ENCODE measurements at places on chromosomes 7 and 10.

- DNase-seq: no peak
Observed at GRCh38 chr7:28389504-28390395, 22.6 kb upstream of the CREB5 start.

DNA sequence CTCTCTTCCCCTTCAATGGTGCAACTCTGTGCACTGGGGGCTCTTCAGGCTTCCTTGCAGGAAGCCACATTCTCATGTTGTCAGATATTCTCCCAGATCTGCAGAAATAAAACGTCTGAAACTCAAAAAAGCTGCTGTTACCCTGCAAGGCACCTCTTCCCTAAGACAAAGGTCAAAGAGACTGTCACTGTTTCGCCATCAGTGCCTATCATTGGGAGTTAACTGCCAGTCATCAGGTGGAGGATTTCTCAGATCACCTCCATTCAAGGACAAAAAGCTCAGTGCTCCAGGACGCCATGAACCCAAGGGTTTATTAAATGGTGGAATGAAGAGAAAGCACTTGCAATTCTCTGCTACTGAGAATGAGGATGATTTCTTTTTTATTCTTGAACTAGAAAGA lies 144.6 kb upstream of the PALS2 start:
- no peak for DNase-seq

DNA sequence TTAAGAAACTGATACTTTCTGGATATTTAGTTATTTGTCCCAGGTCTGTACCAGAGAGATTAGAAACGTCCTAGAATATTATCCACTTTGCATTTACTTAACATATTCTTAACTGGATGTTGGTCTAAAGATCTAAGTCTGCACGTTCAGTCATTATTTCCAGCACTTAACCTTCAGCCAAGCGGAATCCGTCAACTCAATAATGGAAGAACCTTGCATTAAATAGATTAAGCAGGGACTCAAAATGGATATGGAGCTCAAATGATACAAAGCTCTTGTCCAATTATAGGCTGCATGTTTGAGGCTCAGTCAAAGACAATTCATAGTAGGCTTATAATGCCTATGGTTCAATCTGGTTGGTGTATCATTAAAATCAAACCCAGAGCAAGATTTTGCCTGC lies 162.9 kb downstream of the SEMA3D start:
- DNase-seq: no peak

DNA sequence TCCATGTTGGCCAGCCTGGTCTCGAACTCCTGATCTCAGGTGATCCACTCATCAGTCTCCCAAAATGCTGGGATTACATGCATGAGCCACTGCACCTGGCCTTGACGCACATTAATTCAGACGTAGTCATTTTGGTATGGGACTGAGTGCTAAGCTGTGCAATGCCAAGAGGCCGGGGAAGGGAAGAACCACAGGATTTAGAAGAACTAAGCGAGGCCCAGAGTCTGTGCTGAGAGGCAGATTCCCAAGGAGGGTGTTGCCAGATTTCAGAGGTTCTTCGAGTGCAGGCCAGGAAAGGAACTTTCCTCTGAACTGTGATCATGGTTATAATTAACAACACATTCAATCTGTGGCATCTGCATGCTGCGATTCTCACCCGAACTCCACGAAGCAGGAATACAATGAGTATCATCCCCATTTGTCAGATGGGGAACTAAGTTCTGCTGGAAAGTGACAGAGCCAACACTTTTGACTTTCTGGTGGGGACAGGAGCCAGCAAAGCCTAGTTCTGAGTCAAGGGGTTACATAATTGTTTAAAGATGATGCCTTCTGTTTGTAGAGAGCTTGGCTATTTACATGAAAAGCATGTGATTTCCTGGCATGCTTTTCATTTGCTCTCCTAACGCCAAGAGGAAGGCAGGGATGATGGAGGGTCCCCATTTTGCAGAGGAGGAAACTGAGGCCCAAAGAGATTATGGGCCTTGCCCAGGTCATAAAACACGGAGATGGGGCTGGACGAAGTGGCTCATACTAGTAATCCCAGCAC lies 6.2 kb upstream of the ZAN start:
- DNase-seq: no peak

- DNase-seq: no peak
Observed at GRCh38 chr7:45663965-45664633, 89.9 kb downstream of the ADCY1 start.

GRCh38 chr7:129480674-129481363 lies 21.5 kb upstream of the SMKR1 start:
- no peak for DNase-seq

GRCh38 chr7:24752073-24752800 lies 5.0 kb downstream of the GSDME start:
- DNase-seq: no peak

GRCh38 chr10:132298038-132298881 lies 9.5 kb downstream of the STK32C start:
- no peak for DNase-seq

DNA sequence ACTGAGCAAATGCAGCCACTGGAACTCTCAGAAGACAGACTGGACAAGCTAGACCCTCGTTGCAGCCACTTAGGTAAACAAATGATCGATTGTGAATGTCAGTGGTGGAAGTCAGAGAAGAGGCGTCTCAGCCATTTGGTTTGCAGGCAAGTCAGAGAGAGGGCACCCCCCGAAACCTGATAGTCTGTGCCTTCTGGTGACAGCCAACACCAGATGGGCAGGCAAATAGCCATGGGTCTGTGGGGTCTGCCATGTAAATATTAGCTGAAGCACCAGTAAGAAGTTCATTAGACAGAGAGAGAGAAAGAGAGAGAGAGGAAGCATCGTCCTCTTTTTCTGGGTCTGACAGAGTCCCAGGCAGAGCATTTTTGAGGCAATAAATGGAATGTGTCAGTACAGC lies 5.4 kb downstream of the PPP1R17 start:
- no peak for DNase-seq

DNA sequence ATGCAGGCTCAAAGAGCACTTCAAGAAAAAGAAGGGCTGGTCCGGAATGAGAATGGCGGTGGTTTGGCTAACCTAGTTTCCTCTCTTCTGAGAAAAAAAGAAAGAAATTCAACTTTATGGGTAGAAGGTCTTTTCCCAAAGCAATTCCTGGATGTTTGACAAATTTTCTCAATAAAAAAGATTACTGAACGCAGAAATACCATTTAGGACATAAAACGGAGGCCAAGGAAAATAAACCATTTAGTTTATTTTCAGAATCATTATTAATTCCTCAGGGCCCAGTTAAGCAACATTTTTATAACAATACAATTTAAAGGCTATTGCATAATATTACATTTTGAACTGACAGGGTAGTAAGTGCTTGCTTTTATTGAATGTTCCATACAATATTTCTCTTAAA lies 284.6 kb upstream of the ANKRD30A start:
- DNase-seq: no peak

DNA sequence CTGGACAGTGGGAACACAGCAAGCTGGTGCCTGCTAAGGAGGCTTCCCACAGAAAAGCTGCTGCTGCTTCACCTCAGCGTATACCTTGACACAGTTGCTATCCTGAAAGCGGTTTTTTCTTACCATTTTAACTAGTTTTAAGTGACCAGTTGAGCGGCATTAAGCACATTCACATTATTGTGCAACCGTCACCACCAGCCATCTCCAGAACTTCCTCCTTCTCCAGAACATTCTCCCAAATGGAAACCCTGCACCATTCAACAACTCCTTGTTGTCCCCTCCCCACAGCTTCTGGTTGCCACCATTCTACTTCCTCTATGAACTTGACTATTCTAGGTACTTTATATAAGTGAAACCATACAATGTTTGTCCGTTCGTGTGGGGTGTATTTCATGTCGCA lies 169.9 kb downstream of the SNX10 start:
- DNase-seq: no peak

DNA sequence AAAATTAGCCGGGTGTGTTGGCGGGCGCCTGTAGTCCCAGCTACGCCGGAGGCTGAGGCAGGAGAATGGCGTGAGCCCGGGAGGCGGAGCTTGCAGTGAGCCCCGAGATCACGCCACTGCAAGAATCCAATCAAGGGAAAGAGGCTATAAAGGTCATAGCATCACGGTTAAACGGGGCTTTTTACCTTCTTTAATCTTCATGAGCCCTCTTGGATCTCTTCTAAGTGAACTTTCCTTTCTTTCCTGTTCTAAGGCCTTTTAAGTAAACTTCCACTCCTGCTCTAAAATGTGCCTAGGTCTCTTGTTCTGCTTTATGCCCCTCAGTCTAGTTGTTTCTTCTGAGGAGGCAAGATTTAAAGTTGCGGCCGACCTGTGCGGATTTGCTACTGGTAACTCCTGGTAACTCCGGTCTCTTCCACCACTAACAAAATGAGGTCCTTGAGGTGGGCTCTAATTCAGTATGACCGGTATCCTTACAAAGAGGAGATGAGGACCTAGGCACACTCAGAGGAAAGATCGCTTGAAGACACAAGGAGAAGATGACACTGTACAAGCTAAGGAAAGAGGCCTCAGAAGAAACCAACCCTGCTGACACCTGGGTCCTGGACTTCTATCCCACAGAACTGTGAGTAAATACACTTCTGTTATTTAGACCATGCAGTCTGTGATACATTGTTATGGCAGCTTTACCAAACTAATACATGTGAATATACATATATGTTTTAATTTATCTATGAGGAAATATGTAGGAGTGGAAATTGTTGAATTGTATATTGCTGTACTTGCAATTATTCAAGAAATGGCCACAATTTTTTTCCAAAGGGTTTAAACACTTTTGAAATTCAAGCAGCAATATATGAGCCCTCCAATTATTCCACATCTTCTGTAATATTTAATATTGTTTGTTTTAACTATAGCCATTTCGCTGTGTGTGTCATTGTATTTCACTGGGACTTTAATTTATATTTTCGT lies 331.5 kb upstream of the CNTNAP2 start:
- DNase-seq: no peak

- no peak for DNase-seq
Observed at GRCh38 chr7:91239171-91239604, 25.0 kb upstream of the FZD1 start.

Measured in epithelial cell of prostate (primary cell).